Stimulated activated CD4-positive, alpha-beta T cell treated with anti-CD3 and anti-CD28 coated beads, Interleukin-1b, Interleukin-23, amount 100 ng/mL, for 1 hour (primary cell): ENCODE measurements at places on chromosomes 7 and 10.

- DNase-seq, result no peak
These were observed 210.6 kb downstream of the KLF6 start for GRCh38 chr10:3574451-3574850.

- no peak for DNase-seq
These were observed 69.0 kb upstream of the FAM180A start for GRCh38 chr7:135817583-135817982.

- DNase-seq, result no peak
These were observed 517 bp downstream of the ITGB1 start for GRCh38 chr10:32957341-32958084.

- DNase-seq, result no peak
These were observed 599.0 kb downstream of the SORCS1 start for GRCh38 chr10:106565546-106565945.

DNA sequence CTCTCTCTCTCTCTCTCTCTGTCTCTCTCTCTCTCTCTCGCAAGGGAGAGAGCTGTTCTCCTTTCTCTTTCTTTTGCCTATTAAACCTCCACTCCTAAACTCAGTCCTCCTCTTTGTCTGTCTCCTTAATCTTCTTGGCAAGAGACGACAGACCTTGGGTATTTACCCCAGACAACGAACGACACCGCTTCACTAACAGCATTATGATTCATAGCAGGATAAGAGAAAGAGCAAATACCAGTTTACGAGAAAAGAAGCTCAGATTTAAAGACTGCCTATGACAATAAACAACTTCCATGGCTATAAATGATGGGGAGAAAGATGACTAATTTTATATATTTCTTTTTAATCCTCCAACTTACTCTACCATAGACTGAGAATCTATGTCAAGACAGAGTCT is 1396.5 kb upstream of the CELF2 start:
- DNase-seq, result no peak

DNA sequence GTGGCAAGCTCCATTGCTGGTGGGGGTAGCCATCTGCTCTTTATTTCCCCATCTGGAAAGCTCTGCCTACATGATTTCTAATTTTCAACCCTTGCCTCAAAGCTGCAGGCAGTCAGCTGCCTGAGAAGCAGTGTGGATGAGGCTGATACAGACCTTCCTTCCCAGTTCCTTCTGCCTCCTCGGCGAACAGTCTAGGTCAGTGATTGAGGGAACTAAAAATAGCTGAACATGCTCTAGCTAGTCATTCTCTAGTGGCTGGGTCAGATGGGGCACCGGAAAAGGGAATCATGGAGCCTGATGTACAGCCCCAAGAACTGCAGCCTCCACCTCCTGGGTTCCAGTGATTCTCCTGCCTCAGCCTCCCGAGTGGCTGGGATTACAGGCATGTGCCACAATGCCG is 48.7 kb downstream of the NAMPT start:
- DNase-seq, result no peak

DNA sequence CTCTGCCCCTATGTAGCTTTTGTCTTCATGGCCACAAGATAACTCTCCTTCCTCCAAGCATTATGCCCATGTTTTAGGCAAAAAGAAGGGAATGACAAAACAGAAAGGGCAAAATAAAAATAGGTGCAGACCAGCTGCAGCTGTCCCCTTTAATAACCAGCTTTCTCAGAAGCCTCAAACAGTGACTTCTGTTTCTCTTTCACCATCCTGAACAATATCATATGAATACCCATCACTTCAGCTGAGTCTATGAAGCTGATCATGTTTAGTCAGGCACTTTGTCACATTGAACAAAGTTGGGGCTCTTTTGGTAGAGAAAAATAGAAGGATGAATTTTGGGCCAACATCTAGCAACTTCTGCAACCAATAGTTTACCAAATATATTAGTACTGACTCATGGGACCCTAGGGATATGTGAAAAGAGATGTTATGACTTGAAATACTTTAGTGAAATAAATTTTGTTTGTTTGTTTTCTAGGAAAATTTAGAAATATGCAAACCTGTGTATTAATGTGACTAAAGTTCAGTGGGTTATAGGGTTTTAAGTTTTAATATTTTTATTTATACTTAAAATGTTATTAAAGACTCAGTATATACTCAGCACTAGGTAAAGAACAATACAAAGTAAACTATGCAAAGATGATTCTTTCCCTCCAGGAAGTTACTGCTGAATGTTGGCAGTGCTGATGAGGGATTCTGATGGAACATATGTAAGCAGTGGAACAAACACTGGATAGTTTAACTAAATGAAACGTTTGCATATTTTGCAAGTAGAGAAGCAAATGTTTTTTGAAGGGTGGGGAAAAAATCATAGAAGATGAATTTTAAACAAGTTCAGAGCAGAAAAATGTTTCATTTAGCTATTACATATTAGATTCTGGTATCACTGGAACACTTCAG is 133.7 kb downstream of the FOXP2 start:
- DNase-seq, result no peak

GRCh38 chr10:132204781-132205473 is 18.2 kb downstream of the DPYSL4 start:
- DNase-seq, result no peak

GRCh38 chr7:38451840-38452239 is 178.4 kb upstream of the TARP start:
- DNase-seq, result no peak

GRCh38 chr10:102003541-102003940 is 52.4 kb downstream of the ARMH3 start:
- DNase-seq, result no peak

- DNase-seq, result no peak
These were observed 118.1 kb downstream of the ZNF365 start for GRCh38 chr10:62492012-62492869.
